ENCODE measurements at places on chromosomes 2 and 18.

- no peak for DNase-seq
These were observed 90.9 kb downstream of the LRRC30 start for GRCh38 chr18:7321831-7322230.

GRCh38 chr18:58842978-58843687 lies 21.5 kb upstream of the ZNF532 start:
- no peak for DNase-seq

DNA sequence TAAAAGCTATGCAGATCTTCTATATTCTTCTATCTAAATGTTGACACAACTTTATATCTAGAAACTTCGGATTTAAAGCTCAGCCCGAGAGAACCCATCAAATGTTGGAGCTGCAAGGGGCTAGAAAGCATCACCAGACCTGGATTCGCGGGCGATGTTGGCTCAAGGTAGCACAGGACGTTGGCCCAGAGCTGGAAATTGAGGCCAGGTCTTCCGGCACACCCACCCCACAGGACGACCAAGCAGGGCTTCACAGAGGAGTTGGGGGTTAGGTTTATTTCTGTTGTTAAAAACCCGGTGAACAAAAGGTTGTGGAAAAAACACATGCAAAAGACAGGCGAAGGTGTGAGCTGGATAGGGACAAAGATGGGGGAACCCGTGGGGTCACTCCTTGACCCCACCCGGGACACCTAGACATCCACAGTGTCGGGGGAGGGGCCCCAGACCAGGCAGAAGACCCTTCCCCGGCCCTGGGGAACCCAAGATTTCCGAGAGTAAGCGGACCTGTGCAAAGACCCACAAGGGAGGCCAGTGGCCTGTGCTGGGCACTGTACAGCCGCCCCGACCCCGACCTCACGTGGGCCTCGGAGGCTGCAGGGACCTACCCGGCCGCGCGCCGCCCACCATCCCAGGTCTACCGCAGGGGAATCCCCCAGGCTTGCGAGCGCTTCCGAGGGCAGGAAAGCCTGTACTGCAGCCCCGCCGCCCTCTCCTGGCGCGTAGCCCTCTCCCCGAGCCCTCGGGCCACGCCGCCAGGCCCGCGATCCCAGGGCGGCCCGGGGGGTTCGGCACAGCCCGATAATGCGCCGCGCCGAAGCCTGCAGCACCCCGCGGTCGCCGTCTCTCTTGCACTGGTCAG lies 1.8 kb upstream of the AGBL5 start:
- no peak for DNase-seq

- no peak for DNase-seq
These were observed 27.2 kb downstream of the FECH start for GRCh38 chr18:57559314-57559713.

- no peak for DNase-seq
These were observed 58.1 kb downstream of the CLASP1 start for GRCh38 chr2:121591199-121591598.

DNA sequence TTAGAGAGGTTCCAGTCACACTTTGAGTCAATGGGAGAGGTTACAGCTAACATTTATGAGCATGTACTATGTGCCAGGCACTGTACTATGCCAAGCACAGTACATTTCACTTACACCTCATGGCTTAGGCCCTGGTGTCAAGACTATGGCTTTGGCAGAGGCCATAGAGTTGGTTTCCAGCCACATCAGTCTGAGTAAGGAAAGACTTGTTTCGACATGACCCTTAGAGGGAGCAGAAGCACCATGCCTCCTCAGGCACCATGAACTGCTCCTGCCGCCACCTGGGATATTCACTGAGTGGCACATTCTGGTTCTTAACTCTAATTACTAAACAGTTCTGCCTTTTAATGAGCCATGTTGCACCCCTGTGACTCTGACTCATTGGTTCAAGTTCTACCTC lies 12.7 kb downstream of the DGUOK start:
- DNase-seq: peak; percentile 95

GRCh38 chr2:173692068-173692467 lies 273.1 kb downstream of the SP3 start:
- DNase-seq: no peak

- DNase-seq: peak; percentile 29
These were observed 10.3 kb upstream of the SNED1 start for GRCh38 chr2:240988146-240988545.

DNA sequence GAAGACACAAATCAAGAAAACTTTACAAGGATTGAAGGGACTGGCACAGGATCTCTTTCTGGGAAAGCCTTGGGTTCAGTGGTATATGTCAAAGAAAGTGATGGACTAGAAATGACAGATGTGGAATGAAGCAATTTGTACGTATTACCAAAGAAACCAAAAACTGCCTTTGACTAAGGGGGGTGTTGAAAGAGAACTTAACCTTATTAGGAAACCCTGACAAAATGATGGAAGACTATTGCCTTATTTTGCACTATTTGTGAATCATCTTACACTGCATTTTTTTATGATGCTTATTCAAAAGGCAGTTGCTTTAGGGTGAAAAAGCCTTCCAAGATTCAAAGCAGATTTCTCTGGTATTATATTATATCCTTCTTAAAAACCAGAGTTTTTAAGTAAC lies 4.0 kb downstream of the TSGA10 start:
- DNase-seq: no peak

DNA sequence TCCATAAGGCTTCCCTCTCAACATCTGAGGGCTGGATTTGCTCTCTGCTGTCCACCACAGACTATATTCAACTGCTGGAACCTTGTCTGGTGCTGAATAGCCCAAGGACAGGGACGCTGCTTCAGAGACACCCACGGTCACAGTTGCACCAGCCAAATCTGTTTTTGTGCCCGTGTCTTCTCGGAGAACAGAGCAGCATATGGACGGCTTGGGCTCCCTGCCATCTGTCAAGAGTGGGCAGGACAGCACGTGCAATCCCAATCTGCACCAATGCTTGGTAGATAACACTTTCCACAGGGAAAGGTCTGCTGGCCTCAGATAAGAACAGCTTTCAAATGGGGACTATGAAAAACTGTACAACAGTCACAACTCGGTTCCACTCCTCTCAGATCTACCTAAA lies 466.1 kb downstream of the TGIF1 start:
- DNase-seq: no peak

- no peak for DNase-seq
These were observed 41.1 kb upstream of the ARL5A start for GRCh38 chr2:151869291-151869690.

GRCh38 chr18:3836483-3837335 lies 386.7 kb downstream of the TGIF1 start:
- DNase-seq: no peak

DNA sequence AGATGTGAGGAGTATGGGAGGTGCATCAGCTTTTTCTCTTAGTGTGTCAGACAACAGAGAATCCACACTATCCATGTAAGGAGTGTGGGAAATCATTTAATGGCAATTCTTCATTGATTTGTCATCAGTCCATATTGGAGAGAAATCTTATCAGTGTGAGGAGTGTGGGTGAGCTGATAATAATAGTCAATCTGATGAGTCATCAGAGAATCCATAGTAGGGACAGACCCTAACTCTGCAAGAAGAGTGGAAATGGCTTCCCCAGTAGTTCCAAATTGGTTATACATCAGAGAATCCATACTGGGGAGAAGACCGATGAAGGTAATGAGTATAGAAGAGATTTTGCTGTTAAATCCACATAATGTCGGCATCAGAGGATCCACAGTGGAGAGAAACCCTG lies 150.5 kb upstream of the THUMPD2 start:
- no peak for DNase-seq

DNA sequence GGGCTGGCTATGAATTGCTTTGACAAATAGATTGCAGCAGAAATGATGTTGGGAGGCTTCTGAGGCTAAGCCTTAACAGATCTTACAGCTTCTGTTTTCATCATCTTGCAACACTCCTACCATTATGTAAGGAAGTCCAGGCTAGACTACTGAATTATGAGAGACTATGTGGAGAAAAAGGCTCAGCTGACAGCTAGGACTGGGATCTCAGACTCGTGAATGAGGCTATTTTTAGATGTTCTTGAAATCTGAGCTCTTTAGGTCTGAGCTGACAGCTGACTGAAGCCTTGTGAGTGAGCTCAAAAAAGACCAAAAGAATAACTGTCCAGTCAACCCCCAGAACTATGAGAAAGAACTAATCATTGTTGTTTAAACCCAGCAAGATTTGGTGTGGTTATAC lies 70.3 kb downstream of the VWC2L start:
- DNase-seq: no peak

DNA sequence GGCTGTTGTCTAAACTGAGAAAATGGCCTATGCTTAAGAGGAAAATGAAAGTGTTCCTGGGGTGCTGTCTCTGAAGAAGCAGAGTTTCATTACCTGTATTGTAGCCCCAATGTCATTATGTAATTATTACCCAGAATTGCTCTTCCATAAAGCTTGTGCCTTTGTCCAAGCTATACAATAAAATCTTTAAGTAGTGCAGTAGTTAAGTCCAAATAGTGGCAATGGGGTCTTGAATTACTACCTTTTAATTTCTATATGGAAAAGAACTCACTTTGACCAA lies 13.8 kb upstream of the ALLC start:
- no peak for DNase-seq

- DNase-seq: no peak
These were observed 112.3 kb downstream of the PRKCE start for GRCh38 chr2:45763797-45764196.

GRCh38 chr2:33343387-33343895 lies 133.0 kb upstream of the RASGRP3 start:
- no peak for DNase-seq

DNA sequence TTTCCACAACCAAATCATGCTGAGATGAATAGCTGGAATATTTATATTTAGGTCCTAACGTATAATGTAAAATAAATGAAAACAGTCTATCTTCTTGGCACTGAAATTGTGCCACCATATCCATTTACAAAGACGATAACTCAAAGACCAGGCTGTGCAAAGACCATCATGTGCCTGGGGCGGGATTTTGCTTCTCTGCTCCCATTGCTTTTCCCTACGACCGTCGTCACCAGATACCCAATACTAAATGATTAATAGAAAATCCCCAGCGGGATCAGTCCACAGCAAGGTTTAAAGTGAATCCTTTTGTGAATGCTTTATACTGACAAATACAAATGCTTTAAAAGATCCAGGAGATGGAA lies 194.3 kb upstream of the ARL4C start:
- DNase-seq: no peak

DNA sequence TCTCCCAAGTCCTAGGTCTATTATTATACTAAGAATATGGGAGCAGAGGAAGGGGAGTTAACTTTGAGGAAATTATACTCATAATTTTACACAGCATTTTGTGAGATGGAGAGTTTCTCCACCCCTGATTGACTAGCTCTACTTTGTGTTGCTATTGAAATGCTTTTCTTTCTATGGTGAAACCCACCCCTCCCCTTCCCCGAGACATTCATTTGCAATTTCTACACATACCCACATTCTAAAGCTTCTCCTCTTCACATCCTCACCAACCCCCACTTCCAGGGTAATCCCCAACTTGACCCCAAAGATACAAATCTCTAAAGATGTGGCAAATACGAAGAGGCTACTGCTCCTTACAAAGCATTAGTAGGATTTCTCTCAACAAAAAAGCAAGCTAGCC lies 992.2 kb downstream of the BCL11A start:
- DNase-seq: no peak

DNA sequence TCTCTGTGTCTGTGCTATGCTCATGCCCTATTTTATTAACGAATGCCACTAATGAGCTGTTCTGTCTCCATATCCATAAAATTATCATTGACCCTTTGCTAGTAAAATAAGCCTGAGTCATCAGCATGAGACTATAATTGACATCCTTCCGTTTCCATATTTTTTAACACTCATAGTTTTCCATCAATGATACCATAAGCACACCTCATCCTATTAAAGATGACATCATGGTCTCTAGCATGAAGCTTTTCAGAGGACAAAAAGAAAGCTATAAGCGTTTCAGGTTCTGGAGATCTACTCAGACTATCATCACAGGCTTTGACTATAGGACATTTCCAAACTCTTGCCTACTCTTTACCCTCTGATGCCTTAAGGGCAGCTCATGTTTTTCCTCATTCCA lies 1.2 kb upstream of the DSC2 start:
- peak; percentile 78 for DNase-seq

DNA sequence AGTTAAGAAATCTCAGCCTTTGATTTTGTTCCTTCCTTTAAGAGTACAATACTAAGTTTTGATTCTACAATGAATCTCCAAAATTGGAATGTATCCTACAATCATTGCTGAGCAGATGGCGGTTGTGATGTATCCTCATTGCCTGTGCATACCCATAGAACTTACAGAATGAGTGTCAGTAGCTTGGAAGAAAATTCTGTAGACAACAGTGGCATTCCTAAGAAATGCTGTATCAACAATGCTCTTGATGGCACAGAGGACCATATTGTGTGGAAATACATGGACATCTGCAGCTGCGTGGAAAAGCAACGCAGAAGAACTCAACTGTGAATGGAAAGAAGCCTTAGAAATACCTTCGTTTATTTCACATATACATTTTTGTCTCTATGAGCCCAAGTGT lies 30.2 kb downstream of the GAREM1 start:
- DNase-seq: no peak

GRCh38 chr2:156430980-156431358 lies 5.2 kb upstream of the GPD2 start:
- DNase-seq: no peak

- DNase-seq: peak; percentile 22
These were observed 154.4 kb upstream of the EPAS1 start for GRCh38 chr2:46142546-46143428.

- DNase-seq: peak; percentile 95
These were observed 260.8 kb downstream of the RDH14 start for GRCh38 chr2:18299423-18300212.

- no peak for DNase-seq
These were observed 76.0 kb downstream of the CD8B2 start for GRCh38 chr2:106563195-106563594.

DNA sequence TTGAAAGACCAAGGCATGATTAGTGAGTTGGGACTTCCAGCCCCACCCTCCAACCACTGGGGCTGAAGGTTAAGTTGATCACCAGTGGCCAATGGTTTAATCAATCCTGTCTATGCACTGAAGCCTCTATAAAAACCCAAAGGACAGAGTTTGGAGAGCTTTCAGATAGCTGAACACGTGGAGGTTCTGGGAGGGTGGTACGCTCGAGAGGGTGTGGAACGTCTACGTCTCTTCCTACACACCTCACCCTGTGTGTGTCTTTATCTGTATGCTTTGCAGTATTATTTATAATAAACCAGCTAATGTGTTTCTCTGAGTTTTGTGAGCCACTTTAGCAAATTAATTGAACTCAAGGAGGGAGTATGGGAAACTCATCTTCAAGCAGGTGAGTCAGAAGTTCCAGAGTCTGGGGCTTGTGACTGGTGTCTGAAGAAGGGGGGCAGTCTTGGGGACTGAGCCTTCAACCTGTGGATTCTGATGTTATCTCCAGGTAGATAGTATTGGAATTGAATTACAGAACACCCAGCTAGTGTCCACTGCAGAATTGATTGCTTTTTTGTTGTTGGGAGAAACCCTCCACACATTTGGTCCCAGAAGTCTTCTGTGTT lies 20.3 kb downstream of the ACTR3 start:
- no peak for DNase-seq
